ENCODE measurements at places on chromosomes 1 and 21.

GRCh38 chr1:156644640-156645039 lies 2.7 kb downstream of the BCAN start:
- DNase-seq: no peak

GRCh38 chr1:108570128-108570527 lies 10.2 kb downstream of the EEIG2 start:
- peak; percentile 56 for DNase-seq

DNA sequence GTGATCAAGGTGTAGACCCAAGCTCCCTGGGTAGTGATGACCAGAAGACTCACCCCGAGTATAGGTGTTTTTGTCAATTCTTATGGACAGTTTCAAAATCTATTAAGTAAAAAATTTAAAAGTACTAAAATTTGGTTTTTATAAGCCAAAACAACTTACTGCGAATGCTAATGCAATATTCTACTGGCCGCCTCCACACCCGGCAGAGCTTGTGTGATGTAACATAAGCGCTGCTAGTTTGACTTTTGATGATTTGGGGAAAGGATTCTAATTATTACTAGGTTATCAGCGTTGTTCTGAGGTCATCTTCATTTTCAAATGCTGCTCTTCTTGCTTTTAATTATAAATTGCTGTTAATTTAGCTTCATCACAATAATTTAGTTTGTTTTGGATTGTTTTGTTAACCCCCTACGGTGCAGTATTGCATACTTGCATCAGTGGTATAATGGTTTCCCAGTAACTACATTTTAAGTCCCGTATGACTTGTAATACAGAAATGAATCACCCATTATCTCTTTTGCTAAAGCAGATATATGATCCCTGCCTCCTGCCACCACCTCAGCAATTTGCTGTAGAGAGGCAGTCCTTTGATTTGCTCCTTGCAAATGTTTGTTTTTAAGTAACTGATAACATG lies 178.0 kb downstream of the SDCCAG8 start:
- no peak for DNase-seq

- no peak for DNase-seq
Measured at GRCh38 chr1:248288391-248288790, 10.6 kb upstream of the OR2T33 start.

- no peak for DNase-seq
Measured at GRCh38 chr1:154014154-154014907, 23.8 kb downstream of the RPS27 start.

GRCh38 chr1:74652711-74653139 lies 20.9 kb downstream of the ERICH3 start:
- peak; percentile 53 for DNase-seq
